ENCODE measurements at places on chromosomes 7 and 10.
A peak's percentile ranks its signal among the peaks of the same experiment; 100 is the strongest.

GRCh38 chr10:5514226-5514850 is 10.4 kb upstream of the CALML3 start:
- H3K27me3 ChIP-seq, result no peaks in the 10 kb centered on the region
- H3K4me3 ChIP-seq, result no peak overlapping the region
- H3K27ac ChIP-seq, result no peak overlapping the region
- H3K4me1 ChIP-seq, result peaks cover 40% of the 10 kb centered on the region
- peak; percentile 44 for DNase-seq

DNA sequence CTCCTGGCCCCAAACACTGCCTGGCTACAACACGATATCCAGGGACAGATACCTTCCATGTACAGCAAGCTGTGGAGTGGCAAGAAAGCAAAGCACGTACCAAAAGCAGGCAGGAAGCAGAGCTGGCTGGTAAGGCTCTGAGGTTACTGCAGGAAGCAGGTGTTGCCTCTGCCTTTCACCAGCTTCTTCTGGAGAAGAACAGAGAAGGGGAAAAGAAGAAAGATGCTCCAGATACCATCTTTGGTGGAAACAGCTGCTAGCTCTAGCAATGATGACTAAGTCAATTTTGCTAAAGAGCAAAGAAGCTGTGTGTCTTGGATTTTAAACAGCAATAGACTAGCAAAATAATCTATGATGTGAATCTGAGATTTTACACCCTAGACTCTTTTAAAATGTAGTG is 34.9 kb upstream of the PRSS1 start:
- no peak for DNase-seq
- H3K36me3 ChIP-seq, result no peaks in the 10 kb centered on the region
- H3K27me3 ChIP-seq, result no peaks in the 10 kb centered on the region

DNA sequence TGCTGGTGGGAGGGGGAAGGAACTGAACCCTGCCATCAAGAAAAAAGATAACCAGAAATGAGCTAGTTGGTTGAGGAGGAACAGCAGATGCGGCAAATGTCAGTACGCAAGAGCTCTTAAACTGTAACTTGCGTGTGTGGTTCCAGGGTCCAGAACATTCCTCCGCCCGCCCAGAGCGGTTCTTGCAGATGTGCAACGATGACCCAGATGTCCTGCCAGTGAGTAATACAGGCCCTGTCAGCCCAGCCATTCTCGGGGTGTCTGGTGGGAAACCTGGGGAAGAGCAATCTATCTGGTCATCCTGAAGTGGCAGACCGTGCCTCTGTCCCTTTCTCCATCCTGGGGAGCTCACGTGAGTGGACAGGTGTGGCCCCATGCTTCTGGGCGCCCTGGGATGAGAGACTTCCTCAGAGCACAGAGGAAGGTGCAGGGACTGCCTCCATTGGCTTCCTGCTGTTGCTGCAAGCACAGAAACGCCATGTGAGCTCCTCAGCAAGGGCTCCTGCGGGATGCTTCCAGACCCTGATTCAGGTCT is 50.5 kb upstream of the ZMIZ2 start:
- no peak overlapping the region for H3K27ac ChIP-seq
- no peaks in the 10 kb centered on the region for H3K27me3 ChIP-seq
- peaks cover 2% of the 10 kb centered on the region for H3K4me1 ChIP-seq
- H3K4me3 ChIP-seq, result no peak overlapping the region
- H3K36me3 ChIP-seq, result peaks cover 92% of the 10 kb centered on the region

GRCh38 chr7:66867198-66867790 is 53.7 kb upstream of the TMEM248 start:
- H3K4me3 ChIP-seq, result no peak overlapping the region
- no peaks in the 10 kb centered on the region for H3K27me3 ChIP-seq
- no peak overlapping the region for H3K27ac ChIP-seq
- no peak for DNase-seq
- peaks cover 35% of the 10 kb centered on the region for H3K36me3 ChIP-seq

DNA sequence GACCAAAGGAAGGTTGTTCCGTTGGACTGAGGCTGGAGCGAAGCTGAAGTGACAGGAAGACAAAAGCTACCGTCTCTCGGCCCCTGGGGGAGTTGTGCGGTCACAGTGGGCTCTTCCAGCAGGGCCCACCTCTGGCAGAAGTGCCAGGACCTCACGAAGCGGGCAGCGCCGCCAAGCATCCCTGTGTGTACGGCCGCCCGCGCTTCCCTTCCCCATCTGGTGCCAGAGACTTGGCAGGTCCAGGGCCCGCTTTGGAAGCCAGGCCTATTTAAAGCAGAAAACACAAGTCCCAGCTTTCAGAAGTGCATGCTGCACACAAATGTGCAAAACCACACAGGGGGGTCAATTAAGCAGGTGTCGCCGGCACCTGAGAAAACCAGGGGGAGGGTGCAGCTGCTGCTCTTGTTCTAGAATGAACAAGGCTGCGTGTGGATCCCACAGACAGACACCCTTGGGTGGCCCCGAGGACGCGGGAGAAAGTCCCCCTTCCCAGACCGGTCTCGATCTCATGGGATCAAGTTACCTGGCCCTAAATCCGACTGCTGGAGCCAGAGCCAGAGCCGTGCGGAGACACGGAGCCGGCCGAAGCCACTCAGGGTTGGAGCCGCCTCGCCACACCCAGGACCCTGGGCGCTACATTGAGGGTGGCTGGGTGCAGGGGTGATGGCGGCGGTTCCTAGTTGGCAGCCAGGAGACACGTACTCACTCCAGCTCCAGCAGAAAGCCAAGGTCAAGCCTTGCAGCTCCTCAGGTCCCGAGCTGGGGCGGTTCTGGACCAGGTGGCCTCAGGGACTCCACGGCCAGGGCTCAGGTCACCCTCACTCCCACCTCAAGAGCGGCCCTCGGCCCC is 51.8 kb upstream of the PPP2R2D start:
- H3K4me1 ChIP-seq, result no peaks in the 10 kb centered on the region
- no peaks in the 10 kb centered on the region for H3K36me3 ChIP-seq

- H3K27me3 ChIP-seq, result no peaks in the 10 kb centered on the region
- no peaks in the 10 kb centered on the region for H3K4me1 ChIP-seq
Measured at GRCh38 chr10:100146875-100147650, 38.8 kb downstream of the ERLIN1 start.

GRCh38 chr7:47419471-47419870 is 162.4 kb downstream of the TNS3 start:
- peaks cover 14% of the 10 kb centered on the region for H3K36me3 ChIP-seq
- no peak overlapping the region for H3K27ac ChIP-seq
- H3K4me1 ChIP-seq, result peaks cover 4% of the 10 kb centered on the region
- no peak for DNase-seq

DNA sequence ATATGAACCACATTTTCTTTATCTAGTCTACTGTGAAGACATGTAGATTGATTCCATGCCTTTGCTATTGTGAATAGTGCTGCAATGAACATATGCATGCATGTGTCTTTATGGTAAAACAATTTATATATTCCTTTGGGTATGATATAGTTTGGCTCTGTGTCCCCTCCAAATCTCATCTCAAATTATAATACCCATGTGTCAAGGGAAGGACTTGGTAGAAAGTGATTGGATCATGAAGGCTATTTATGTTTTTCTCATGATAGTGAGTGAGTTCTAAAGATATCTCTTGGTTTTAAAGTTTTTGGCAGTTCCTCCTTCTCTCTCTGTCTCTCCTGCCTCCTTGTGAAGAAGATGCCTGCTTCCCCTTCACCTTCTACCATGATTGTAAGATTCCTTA is 248.7 kb downstream of the GPR37 start:
- no peaks in the 10 kb centered on the region for H3K27me3 ChIP-seq
- no peak for DNase-seq
- H3K27ac ChIP-seq, result no peak overlapping the region

All from suprapubic skin (tissue), 4 donors.